ENCODE measurements at places on chromosomes 16 and 17. TPM values are rescaled to one million over a fixed set of nuclear protein-coding genes. Genes with fewer than 3 reads are reported as not detected.

Gene CCL11
- total RNA-seq = not detected

Gene CUEDC1
- total RNA-seq = 37.4 TPM

Gene TAC4
- total RNA-seq = not detected

Gene RAI1
- 39.1 TPM for total RNA-seq

Gene DRC3
- total RNA-seq = 1.1 TPM

Gene HOXB4
- total RNA-seq = not detected

Gene TPSG1
- total RNA-seq = not detected

Gene TP53TG3B
- total RNA-seq = not detected

Gene SYT17
- total RNA-seq = 2.5 TPM

Gene SLFN14
- not detected for total RNA-seq

DNA sequence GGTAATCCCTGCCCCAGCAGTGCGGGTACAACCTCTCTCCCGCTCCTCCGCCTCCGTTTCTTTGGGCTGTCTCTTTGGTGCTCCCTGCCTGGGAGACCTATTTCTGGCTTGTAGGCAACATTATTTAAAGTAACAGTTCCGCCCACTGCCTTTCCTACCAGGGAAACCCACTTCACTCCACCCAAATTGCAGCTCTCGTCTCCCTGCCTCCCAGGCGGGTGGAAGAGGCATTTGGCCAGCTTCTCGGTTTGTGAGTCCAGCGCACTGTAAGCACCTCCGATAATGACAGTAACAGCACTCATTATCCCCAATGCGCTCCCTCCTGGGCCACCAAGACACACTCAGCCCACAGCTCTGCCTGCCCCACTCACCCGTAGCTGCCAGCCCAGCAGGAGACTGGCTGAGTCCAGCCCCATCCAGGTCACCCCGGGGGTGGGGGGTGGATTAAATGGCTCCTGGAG, 165.1 kb upstream of the CDC42EP4 start:
- DNase-seq = no peak
- no peaks in the 10 kb centered on the region for H3K36me3 ChIP-seq
- H3K4me3 ChIP-seq = no peak overlapping the region
- no peak overlapping the region for H3K27ac ChIP-seq
- H3K4me1 ChIP-seq = peaks cover 8% of the 10 kb centered on the region

- no peak for DNase-seq
- H3K27me3 ChIP-seq = no peaks in the 10 kb centered on the region
- no peak overlapping the region for H3K4me3 ChIP-seq
- no peak overlapping the region for H3K27ac ChIP-seq
- H3K4me1 ChIP-seq = no peaks in the 10 kb centered on the region
Observed at GRCh38 chr16:68194251-68194650, 41.7 kb downstream of the ESRP2 start.

DNA sequence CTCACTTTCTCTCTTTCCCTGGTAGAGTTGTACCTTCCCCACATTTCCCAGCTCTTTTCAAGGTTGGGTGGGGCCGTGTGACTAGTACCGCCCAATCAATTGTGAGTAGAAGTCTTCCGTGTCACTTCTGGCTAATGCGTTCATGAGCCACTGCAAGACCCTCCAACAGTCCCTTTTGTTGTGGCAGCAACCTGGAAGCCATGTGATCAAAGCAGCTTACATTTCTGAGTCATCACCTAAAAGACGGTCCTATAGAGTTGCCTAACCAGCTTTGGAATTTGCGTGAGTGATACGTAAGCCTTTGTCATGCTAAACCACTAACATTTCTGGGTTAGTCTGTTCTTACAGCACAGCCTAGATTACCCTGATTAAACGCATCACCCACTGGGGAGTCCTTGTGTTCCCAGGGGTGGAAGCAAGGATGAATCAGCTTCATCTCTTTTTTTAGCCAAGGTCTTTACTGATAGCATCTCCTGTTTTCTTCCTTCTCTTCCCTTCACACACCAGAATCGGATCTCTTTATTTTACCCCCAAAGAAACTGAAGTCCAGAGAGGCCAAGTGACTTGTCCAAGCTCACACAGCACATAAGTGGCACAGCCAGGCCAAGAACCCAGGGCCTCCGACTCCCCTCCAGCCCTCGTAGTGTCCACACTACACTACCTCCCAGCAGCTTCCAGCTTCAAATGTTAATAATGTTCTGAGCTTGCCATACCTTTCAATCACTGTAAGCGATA, 366.3 kb upstream of the XYLT1 start:
- peak overlapping the region; percentile 85 for H3K27ac ChIP-seq
- H3K27me3 ChIP-seq = no peaks in the 10 kb centered on the region
- H3K4me1 ChIP-seq = peaks cover 13% of the 10 kb centered on the region
- H3K36me3 ChIP-seq = no peaks in the 10 kb centered on the region

GRCh38 chr17:16304830-16305229, 48.4 kb downstream of the CENPV start:
- H3K4me1 ChIP-seq = peaks cover 4% of the 10 kb centered on the region
- no peaks in the 10 kb centered on the region for H3K27me3 ChIP-seq
- no peak for DNase-seq
- H3K27ac ChIP-seq = no peak overlapping the region
- peaks cover 8% of the 10 kb centered on the region for H3K36me3 ChIP-seq

GRCh38 chr17:1179112-1179817, 516 bp downstream of the ABR start:
- H3K27me3 ChIP-seq = no peaks in the 10 kb centered on the region
- H3K27ac ChIP-seq = peak overlapping the region; percentile 38
- peak overlapping the region; percentile 52 for H3K4me3 ChIP-seq
- DNase-seq = no peak
- no peaks in the 10 kb centered on the region for H3K36me3 ChIP-seq

GRCh38 chr16:86086471-86086870, 187.5 kb downstream of the IRF8 start:
- H3K4me1 ChIP-seq = no peaks in the 10 kb centered on the region
- no peak for DNase-seq
- no peaks in the 10 kb centered on the region for H3K36me3 ChIP-seq
- H3K27me3 ChIP-seq = peaks cover 2% of the 10 kb centered on the region
- no peak overlapping the region for H3K27ac ChIP-seq

DNA sequence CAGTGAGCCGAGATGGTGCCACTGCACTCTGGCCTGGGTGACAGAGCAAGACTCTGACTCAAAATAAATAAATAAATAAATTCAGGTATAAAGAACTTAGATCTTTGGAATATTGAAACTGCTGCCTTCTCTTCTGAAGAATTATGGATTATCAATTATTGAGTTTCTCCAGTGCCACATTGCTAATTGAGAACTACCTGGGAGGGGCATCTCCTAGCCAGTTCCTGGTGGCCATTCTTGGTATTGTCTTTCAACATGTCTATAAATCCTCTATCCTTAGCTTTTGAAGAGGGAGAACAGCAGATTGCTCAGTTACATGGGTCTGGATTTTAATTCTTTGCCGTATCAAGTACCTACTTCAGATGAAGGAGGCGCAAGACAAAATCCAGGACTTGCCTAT, 29.2 kb downstream of the CALCOCO2 start:
- no peaks in the 10 kb centered on the region for H3K27me3 ChIP-seq
- DNase-seq = no peak
- no peak overlapping the region for H3K27ac ChIP-seq
- no peaks in the 10 kb centered on the region for H3K4me1 ChIP-seq
- peaks cover 23% of the 10 kb centered on the region for H3K36me3 ChIP-seq

DNA sequence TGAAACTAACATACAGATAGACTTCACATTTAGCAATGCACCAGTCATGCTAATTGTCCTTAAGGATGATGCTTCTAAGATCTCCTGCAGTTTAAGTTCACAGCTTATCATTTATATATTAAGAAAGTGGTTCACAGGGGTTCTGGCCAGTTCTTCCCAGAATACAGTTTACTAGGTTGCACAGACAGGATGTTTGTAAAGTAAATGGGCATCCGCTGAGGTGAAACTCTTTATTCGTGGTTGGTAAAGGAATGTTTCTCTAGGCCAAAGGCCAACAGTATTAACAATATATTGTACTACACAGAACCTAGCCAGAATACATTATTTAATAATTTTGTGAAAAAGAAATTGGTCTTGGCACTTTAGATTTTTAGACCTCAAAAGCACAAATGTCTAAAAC, 1427.3 kb downstream of the CDH8 start:
- H3K27ac ChIP-seq = no peak overlapping the region
- H3K36me3 ChIP-seq = no peaks in the 10 kb centered on the region
- no peaks in the 10 kb centered on the region for H3K4me1 ChIP-seq
- DNase-seq = peak; percentile 35
- no peaks in the 10 kb centered on the region for H3K27me3 ChIP-seq

DNA sequence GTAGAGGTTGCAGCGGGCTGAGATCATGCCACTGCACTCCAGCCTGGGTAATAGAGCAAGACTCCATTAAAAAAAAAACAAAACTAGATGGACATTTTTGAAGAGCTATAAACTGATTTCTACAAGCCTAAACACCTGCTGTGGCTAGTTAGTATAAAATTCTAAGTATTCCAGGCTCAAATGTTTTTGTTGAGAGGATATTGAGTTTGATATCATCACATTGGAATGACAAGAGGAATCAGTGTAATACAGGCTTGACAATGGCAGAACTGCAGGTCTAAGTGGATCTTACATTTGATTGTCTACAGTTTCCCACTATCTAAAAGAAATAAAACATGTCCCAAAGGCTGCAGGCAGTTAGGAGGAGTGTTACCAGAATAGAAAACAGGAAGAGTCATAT, 23.9 kb upstream of the DLX3 start:
- no peak overlapping the region for H3K27ac ChIP-seq
- DNase-seq = no peak
- H3K27me3 ChIP-seq = no peaks in the 10 kb centered on the region
- no peaks in the 10 kb centered on the region for H3K36me3 ChIP-seq
- H3K4me1 ChIP-seq = peaks cover 5% of the 10 kb centered on the region
- no peak overlapping the region for H3K4me3 ChIP-seq

- H3K36me3 ChIP-seq = peaks cover 6% of the 10 kb centered on the region
- peaks cover 36% of the 10 kb centered on the region for H3K4me1 ChIP-seq
- no peak overlapping the region for H3K27ac ChIP-seq
- H3K4me3 ChIP-seq = no peak overlapping the region
- DNase-seq = no peak
- no peaks in the 10 kb centered on the region for H3K27me3 ChIP-seq
Observed at GRCh38 chr17:81706757-81707624, 3.8 kb downstream of the MRPL12 start.

GRCh38 chr17:49217651-49218413, 7.3 kb downstream of the ABI3 start:
- no peak for DNase-seq
- H3K4me3 ChIP-seq = no peak overlapping the region
- no peak overlapping the region for H3K27ac ChIP-seq

- H3K4me3 ChIP-seq = no peak overlapping the region
- DNase-seq = no peak
- no peaks in the 10 kb centered on the region for H3K36me3 ChIP-seq
- H3K4me1 ChIP-seq = peaks cover 11% of the 10 kb centered on the region
Observed at GRCh38 chr17:45578516-45579455, 88.3 kb upstream of the PLEKHM1 start.

DNA sequence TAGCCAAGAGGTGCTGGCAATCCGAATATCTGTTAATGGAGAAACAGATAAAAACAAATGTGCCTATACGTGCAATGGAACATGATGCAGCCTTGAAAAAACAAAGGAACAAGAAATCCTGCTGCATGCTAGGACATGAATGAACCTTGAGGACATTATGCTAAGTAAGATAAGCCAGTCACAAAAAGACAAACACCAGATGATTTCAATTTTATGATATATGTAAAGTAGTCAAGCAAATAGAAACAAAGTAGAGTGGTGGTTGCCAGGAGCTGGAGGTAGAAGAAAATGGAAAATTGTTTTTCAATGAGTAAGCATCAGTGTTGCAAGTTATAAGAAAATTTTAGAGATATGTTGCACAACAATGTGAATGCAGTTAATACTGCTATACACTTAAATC, 409.7 kb upstream of the CDH8 start:
- no peaks in the 10 kb centered on the region for H3K27me3 ChIP-seq
- no peaks in the 10 kb centered on the region for H3K36me3 ChIP-seq
- DNase-seq = no peak
- no peak overlapping the region for H3K27ac ChIP-seq
- H3K4me1 ChIP-seq = no peaks in the 10 kb centered on the region

- peaks cover 18% of the 10 kb centered on the region for H3K27me3 ChIP-seq
- H3K4me3 ChIP-seq = no peak overlapping the region
- no peak overlapping the region for H3K27ac ChIP-seq
- H3K4me1 ChIP-seq = no peaks in the 10 kb centered on the region
Observed at GRCh38 chr16:12896562-12896961, 4.8 kb upstream of the SHISA9 start.

GRCh38 chr17:57328109-57328882, 72.0 kb downstream of the MSI2 start:
- H3K27ac ChIP-seq = no peak overlapping the region
- H3K4me3 ChIP-seq = no peak overlapping the region
- no peaks in the 10 kb centered on the region for H3K4me1 ChIP-seq
- no peaks in the 10 kb centered on the region for H3K36me3 ChIP-seq
- DNase-seq = no peak
- no peaks in the 10 kb centered on the region for H3K27me3 ChIP-seq

- no peaks in the 10 kb centered on the region for H3K27me3 ChIP-seq
- no peak for DNase-seq
- no peaks in the 10 kb centered on the region for H3K4me1 ChIP-seq
- H3K4me3 ChIP-seq = no peak overlapping the region
- no peak overlapping the region for H3K27ac ChIP-seq
Observed at GRCh38 chr17:66667491-66668030, 167.4 kb upstream of the CACNG5 start.

DNA sequence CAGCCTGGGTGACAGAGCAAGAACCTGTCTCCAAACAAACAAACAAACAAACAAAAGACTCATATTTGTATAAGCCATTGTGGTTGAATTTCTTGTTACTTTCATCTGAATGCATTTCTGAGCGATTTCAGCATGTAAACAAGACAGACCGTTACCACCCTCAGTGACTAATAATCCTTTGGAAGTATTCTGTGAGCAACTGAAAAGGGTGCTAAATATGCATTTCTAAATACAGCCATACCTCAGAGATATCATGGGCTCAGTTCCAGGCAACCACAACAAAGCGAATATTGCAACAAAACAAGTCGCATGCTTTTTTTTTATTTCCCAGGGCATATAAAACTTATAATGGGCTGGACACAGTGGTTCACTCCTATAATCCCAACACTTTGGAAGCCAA, 109.0 kb downstream of the USP31 start:
- H3K36me3 ChIP-seq = no peaks in the 10 kb centered on the region
- no peaks in the 10 kb centered on the region for H3K4me1 ChIP-seq
- no peaks in the 10 kb centered on the region for H3K27me3 ChIP-seq
- no peak for DNase-seq
- no peak overlapping the region for H3K4me3 ChIP-seq
- no peak overlapping the region for H3K27ac ChIP-seq

GRCh38 chr16:15636392-15636873, 6.5 kb downstream of the MARF1 start:
- no peak overlapping the region for H3K4me3 ChIP-seq
- H3K4me1 ChIP-seq = no peaks in the 10 kb centered on the region
- H3K36me3 ChIP-seq = peaks cover 55% of the 10 kb centered on the region
- no peak overlapping the region for H3K27ac ChIP-seq
- no peak for DNase-seq

GRCh38 chr16:85056211-85056748, 28.7 kb downstream of the KIAA0513 start:
- no peaks in the 10 kb centered on the region for H3K36me3 ChIP-seq
- H3K4me1 ChIP-seq = peaks cover 13% of the 10 kb centered on the region

- no peaks in the 10 kb centered on the region for H3K27me3 ChIP-seq
- H3K4me1 ChIP-seq = no peaks in the 10 kb centered on the region
- no peak overlapping the region for H3K4me3 ChIP-seq
- no peaks in the 10 kb centered on the region for H3K36me3 ChIP-seq
- DNase-seq = no peak
Observed at GRCh38 chr16:86212706-86213436, 297.5 kb upstream of the FOXF1 start.
